Suprapubic skin (tissue), 4 donors: ENCODE measurements at places on chromosomes 12 and 14. TPM values are rescaled to one million over a fixed set of nuclear protein-coding genes. Genes with fewer than 3 reads are reported as not detected.

Gene RD3L
- total RNA-seq = not detected

Gene CDKN1B
- 71.9 TPM for total RNA-seq

Gene FLVCR2
- total RNA-seq = 18.4 TPM

Gene TBX3
- 35.6 TPM for total RNA-seq

Gene ZDHHC22
- total RNA-seq = not detected

Gene OTOGL
- 1.2 TPM for total RNA-seq

Gene C1R
- 84.4 TPM for total RNA-seq

Gene SLC7A7
- total RNA-seq = 3.8 TPM

Gene NFATC4
- total RNA-seq = 13.1 TPM

Gene RPAP3
- total RNA-seq = 25.5 TPM

Gene SLCO1B3
- total RNA-seq = not detected

Gene TMPRSS12
- total RNA-seq = not detected

Gene TGFB3
- total RNA-seq = 6.4 TPM

Gene CCNK
- total RNA-seq = 23.4 TPM

Gene P2RX7
- total RNA-seq = 65.7 TPM

Gene IL31
- not detected for total RNA-seq

Gene TSPAN9
- total RNA-seq = 47.2 TPM

Gene KLRC2
- 0.89 TPM for total RNA-seq
